Activated naive CD4-positive, alpha-beta T cell treated with anti-CD3 and anti-CD28 coated beads for 36 hours (primary cell): ENCODE measurements at places on chromosomes 11 and 22.

DNA sequence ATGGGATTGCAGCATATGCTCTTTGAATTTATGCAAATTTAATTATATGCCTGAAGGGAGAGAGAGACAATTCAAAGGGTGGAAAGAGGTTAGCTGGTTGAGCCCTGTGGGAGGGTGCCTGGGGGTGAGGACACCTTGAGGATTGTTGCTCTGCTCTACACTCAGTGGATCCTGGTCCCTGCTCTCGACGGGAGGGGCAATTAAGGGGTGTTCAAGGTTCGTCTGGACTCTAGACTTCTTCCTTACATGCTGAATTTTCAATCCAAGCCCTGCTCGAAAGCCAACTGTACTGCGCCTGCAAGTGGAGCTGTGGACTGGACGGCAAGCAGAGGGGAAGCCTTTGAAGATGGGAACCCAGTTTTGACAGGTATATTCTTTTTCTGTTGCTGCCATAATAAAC lies 15.5 kb upstream of the OR5M11 start:
- DNase-seq: no peak

DNA sequence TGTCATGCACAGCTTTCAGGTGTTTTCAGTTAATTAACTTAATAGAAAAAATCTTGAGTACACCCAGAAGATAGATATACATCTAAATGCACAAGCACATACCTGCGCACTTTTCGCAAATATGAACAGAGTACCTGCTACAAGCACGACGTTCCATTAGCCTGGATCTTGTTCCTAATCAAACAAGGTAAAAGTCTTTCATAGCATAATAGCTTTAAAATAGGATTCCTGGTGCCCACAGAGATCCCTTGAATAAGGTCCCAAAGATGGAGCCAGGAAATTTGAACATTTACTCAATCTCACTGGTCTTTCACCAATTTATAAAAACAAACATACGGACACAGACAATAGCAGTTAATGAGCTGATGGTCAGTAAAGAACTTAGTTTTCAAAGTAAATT lies 689.8 kb upstream of the CHORDC1 start:
- DNase-seq: no peak

DNA sequence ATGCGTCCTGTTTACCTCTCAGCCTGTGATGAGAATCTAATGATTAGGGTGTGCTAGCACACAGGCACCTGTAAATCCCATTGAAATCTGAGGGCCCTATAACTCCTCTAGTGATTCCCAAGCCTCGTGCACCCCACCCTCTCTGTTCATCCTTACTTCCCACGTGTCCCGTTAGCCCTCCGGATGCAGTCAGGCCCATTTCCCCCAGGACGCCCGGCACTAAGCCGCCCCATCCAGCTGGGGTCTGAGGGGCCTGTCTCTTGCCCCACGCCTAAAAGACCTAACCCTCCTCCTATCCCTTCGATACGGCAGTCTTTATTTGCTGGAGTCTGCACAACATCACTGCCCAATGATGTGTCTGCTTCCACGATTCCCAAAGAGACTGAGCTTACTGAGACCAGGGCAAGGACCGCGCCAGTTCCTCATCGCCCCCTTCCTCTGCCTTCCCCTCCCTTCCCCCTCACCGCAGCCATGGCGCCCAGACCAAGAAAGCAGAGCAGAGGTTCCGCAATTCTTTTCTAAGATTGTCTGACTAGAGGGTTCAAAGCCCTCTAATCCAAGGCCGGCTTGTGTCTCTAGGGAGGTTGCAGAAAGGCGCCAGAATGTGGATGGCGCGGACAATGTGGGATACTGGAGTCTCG lies 1.1 kb upstream of the FADS2 start:
- peak; percentile 12 for DNase-seq

GRCh38 chr11:65555693-65556231 lies 2.4 kb downstream of the LTBP3 start:
- no peak for DNase-seq

DNA sequence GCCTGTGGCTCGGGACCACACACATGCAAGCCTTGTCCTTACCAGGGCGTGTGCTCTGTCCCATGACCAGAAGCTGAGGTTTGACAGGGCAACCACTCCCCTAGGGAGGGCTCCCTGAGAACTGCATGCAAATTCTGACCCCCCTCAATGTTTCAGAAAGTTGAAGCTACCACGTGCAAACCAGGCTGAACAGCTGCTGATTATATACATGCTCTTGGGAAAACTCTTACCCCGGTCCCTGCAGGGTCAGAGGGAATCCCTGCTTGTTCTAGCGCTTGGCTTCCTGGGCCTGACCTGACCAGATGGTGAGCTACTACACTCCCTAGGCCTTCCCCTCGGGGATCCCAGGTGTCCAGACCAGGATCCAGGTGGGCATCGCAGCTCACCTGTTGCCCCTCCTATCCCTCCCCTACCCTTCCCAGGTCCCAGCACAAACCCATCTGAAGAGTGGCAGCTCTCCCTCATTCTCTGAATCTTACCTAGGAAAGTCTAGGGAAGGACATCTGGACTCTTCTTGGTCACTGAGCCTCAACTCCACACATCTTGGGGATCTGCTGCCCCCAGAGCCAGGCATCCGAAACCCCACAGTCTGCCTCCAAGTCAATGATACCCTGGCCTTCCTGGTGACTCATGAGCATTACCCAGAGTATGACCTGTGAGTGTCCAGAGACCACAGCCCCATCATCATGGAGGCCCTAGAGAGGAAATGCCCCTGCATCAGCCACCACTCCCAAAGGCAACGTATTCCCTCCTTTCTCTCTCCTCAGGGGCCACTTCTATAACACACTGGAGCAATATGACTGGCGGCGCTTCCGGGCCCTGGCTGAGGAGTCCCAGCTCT lies 61.5 kb downstream of the BTG4 start:
- no peak for DNase-seq

DNA sequence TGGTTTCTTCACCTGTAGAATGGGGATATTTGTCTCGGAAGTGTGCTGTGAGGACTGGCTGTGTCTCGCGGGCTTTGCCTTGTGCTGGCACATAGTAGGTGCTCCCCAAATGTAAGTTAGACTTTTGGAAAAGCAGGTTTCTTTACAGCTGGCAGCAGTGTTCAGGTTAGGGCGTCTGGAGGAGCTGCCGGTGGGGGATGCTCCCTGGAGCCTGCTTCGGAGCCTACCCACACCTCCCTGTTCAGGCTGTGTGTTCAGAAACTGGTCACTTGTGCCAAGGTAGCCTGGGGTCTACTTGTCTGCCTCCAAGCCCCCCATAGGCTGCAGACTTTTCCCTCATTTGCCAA lies 60.0 kb downstream of the OTOG start:
- no peak for DNase-seq

- no peak for DNase-seq
Observed at GRCh38 chr11:10205928-10206327, 88.1 kb downstream of the SBF2 start.

DNA sequence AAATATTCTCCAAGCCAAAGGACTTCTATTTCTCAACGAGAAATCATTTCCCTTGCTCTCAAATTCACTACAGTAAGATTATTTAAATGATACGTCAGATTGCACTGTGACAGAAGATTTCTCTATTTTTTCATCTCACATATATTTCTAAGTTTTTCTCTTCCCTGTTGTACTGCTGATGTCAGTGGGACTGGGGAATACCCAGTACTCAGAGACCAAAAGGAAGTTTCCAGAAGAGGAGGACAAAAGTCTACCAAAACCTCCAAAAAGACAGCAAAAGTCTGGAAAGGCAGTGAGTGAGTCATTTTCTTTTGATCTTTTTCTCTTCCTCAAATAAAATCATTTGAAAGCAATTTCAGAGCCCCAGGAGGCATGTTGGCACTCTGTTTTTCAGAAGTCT lies 149.8 kb upstream of the PITPNB start:
- DNase-seq: no peak

GRCh38 chr11:86621854-86622253 lies 50.6 kb downstream of the ME3 start:
- no peak for DNase-seq

DNA sequence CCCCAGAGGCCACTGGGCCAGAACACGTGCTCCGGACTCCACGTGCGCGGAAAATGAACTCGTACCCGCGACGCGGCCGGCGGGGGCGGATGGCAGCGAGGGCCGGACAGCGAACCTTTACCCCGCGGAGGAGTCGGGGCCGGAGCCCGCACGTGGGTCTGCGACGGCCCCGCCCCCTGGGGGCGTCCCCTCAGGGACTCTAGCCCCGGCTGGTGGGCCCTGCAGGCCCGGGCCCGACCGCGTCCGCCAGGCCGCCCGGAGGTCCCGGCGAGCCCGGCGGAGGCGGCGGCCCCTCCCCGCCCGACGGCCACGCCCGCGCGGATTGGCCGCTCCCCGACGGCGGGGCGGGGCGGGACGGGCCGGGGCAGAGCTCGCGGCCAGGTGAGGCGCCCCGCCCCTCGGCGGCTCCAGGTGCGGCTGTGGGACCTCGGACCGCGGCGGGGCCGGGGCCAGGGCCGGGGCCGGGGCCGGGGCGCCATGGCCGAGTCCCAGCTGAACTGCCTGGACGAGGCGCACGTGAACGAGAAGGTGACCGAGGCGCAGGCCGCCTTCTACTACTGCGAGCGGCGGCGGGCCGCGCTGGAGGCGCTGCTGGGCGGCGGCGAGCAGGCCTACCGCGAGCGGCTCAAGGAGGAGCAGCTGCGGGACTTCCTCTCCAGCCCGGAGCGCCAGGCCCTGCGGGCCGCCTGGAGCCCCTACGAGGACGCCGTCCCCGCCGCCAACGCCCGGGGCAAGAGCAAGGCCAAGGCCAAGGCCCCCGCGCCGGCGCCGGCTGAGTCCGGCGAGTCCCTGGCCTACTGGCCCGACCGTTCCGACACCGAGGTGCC lies at the start of gene FAM83F:
Gene FAM83F (plus strand): TSS at position 389 of the 827 bp plus-strand sequence. CDS start 89 bp downstream, at position 478.
- DNase-seq: peak; percentile 23

DNA sequence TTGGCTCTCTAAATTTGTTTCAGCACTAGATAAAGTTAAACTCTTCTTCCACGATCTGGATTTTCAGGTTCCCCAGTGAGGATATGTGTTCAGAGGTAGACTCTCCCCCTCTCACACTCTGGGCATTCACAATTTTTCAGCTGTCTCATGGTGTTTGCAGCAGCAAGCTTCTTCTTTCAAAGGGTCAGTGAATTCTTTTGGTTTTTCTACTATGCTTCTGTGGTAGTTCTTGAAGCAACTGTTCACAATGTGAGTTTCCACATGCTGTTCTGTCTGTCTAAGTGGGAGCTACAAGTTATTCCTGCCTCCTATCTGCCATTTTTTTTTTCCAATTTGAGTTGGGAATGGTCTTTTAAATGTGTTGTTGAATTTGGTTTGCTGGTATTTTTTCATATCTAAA lies 25.4 kb downstream of the CNTF start:
- no peak for DNase-seq

DNA sequence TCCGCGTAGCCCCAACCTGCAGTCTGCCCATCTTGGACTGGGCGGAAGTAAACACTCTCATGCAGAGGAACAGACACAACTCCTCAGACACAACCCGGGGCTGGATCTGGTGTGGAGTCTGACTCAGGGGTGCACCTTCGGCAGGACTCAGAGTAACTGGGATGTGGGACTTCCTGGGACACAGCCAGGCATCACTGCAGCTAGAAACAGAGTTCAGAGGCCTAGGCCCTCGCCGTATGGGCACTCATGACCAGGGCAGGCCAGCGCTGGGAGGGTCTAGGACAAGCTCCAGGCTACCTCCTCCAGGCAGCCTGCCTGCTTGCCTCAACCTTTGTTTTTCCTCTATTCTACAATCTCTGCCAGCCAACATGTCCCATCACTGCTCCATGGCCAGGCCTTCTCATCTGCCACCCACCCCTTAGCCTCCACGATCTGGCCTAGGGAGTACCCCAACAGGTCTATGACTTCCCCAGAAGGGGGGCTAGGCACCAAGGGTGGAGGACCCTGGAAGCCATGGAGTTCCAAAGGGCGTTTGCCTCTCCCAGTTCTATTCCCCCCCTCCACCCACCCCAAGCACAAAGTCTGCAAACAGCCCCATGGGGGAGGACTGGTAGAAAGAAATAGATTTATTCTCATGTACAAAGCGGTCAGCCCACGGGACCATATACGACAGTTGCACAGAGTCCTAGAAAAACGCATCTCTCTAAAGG lies 98.5 kb downstream of the PDE2A start:
- DNase-seq: no peak

- DNase-seq: no peak
Observed at GRCh38 chr11:1640076-1640946, 10.7 kb downstream of the KRTAP5-5 start.

DNA sequence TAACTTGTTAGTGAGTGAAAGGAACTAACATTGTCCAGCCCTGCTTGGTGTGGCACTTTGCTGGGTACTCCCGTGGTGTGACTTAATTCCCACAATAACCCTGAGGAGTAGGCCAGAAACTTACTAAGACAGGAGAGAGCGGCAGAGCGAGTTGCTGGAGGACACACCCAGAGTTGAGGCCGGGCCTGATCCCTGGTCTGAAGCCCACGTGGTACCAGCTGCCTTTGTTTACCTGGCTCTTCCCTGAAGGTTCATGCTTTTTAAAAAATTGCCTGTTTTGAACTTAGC lies 594 bp downstream of the MPST start:
- DNase-seq: no peak

DNA sequence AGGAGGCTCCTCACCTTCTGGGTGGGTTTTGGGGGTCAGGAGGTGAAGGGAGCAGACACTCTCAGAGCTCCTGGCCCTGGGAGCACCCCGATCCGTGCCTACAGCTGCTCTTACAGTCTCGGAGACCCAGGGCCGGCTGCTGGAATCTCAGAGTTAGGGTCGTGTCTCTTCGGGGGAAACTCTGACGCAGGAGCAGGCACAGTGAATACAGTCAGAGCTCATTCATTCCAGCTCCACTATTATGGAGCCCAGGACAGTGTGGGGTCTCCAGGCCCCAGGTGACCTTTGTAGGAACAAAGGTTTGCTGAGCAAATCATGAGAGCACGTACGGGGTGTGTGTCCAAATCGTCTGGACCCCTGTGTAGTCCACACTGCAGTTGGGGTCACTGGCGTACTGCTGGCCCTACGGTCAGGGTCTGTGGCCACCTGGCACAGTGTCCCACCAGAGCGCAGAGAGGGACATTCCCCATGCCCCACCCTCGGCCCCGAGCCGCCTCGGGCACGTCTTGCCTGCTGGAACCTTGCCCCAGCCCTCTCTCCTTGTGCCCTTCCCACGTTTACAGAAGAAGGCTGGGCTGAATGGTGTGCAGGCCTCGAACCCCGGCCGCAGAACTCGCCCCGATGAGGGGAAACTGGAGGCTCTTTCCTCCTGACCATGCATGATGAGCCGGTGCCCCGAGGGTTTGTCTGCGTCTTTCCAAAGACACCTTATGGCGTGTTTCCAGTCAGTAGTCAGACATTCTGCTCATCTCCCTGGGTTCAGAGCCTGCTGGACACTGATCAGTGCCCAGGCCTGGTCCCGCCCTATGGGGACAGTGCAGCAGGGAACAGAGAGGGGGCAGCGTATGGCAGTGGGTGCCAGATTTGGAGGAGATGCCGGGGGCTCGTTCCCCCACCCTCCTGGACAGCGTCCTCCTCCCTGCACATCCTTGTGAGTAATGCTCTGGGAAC lies 1166.6 kb downstream of the BRD1 start:
- DNase-seq: no peak
